ENCODE measurements at places on chromosomes 5 and 9.

GRCh38 chr9:96510258-96510657 is 60.3 kb downstream of the HABP4 start:
- DNase-seq = no peak

- no peak for DNase-seq
Measured at GRCh38 chr5:30890377-30890776, 303.1 kb upstream of the CDH6 start.

- no peak for DNase-seq
Measured at GRCh38 chr5:75672616-75673015, 44.6 kb downstream of the POC5 start.

DNA sequence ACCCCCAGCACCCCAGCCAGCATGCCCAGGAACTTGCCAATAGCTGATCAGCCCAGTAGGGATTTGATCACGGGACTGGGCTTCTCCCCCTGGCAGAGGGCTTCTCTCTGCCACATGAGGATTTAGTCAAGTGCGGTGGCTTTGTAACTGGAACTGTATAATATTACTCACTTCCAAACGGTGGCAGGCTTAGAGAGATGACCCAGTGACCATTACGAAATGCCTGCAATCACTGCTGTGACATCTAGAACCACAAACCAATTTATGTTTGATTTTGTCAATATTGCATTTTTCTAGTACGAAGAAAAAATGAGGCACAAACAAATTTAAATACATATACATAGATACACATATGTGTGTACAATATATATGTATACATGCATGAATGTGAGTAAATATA is 192.1 kb downstream of the ERCC6L2 start:
- no peak for DNase-seq

- no peak for DNase-seq
Measured at GRCh38 chr5:173718469-173718868, 102.0 kb upstream of the BOD1 start.

- DNase-seq = no peak
Measured at GRCh38 chr5:13910201-13910600, 34.3 kb downstream of the DNAH5 start.

DNA sequence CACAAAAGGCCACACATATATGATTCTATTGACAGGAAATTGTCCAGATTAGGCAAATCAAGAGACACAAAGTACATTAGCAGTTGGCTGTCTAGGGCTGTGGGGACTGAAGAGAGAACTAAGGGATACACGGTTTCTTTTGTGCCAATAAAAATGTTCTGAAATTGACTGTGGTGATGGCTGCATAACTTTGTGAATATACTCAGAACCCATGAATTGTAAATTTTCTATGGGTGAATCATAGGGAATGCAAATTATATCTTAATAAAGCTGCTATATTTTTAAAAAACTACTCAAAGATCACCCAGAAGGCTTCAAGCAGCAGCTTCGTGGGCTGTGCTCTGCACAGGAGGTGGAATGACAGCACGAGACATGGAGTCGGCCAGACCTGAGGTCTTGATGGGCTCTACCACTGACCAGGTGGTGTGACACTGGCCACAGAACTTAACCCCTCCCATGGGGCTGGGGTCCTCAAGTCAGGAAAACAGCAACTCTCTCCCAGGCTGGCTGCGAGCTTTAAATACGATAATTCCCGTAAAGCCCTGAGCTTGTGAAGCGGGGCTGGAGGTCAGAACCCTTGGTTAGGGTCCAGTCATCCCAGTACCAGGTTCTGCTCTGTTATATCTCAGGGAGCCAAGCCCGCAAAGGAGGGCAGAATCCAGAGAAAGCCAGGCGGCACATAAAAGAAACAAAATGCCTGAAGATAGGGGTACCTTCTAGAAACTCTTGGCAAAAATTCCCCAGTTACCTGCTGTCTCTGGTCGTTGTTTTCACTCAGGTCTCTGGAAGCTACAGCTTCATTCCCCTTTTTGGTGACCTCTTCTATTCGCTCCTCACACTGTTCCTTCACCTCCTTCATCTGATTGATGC is 59.1 kb downstream of the GOLM1 start:
- DNase-seq = no peak

DNA sequence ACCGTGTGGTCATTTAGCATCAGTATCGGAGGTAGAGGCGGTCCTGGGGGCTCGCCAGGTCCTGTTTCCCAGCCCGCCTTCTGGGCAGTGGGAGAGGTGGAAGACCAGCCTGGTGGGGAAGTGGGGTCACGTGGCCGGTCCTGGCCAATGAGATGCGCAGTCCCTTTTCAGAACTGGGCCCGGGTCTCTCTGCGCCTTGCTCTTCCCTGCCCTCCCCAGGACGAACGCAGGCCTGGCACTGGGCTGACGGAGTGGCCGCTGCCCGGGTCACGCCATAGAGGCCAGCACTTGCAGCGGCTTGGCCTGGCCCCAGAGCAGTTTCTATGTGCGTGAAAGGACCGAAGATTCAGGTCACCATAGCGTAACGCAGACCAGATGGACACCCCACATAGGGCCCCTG is 97.6 kb downstream of the OLFM1 start:
- no peak for DNase-seq

GRCh38 chr5:149407323-149408251 is 28.5 kb upstream of the IL17B start:
- DNase-seq = no peak

DNA sequence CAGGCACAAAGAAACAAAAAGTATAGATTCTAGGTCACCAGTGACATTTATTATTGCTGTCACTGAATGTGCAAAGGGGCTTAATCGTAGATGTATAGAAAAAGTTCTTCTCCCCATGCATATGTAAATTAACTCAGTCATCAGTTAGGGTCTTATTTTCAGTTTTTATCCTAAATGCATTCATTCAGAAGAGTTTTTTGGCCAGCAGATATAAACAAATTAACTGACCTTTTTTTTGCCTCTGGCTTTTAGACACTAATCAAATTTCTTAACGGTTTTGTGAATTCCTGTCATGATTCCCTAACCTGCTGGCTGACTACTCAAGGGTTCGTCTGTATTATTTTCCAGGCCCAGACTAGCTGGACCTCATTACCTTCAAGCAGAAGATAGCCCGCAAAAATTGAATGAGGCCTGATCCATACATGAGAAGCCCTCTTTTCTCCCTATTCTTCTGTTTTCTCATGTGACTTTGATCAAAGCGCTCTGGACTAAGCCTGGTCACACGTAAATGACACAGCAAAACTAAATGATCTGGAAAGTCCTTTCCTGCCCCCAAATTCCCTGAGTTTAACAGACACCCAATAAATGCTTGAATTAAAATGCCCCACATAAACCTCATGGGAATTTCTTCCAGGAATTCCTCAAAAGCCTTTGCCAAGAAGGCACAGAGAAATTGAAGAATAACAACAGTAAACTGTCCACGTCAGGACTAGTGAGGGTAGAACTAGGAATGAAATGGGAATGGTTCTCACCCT is 83.7 kb downstream of the MYO10 start:
- no peak for DNase-seq

GRCh38 chr9:127307802-127308201 is 43.2 kb downstream of the GARNL3 start:
- DNase-seq = no peak

DNA sequence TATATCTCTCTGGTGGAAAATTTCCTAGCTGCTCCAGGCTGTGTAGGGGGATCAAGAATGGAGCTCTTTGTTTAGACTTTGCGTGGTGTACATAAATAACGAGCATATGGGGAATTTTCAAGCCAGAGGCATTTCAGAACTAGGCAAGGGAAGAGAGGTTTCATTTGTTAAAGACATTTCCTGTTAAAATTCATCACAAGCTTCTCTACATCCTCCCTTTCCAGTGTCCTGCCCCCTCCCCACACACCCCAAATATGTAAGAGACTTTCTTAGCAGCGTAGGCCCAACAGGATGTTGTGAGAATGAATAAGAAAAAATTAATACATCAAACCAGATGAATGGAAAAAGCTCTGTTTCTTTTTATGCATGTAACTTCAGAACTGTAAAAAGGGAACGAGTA is 150.3 kb downstream of the GPBP1 start:
- DNase-seq = no peak

DNA sequence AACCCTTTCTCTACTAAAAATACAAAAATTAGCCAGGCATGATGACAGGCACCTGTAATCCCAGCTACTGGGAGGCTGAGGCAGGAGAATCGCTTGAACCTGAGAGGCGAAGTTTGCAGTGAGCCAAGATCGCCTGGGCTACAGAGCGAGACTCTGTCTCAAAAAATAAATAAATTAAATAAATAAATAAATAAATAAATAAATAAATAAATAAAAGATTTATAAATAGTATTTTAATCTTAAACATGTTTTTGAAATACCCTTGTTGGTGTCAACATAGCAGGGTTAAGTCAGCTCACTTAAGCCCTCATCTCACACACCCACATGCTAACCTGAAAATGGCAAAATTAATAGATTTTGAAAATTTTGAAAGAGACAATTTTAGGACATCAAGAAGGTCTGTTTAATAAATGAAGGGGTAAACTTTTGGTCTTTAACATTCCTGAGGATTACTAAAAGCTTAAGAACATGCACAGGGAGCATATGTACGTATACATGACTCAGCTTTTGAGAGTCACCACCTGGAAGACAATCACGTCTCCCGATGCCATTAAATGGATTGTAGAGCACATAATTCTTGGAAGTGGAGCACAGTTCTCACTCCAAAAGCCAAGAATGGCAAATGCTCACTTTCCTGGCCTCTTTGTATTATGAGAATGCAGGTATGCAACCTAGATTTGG is 202.5 kb downstream of the GDNF start:
- no peak for DNase-seq

DNA sequence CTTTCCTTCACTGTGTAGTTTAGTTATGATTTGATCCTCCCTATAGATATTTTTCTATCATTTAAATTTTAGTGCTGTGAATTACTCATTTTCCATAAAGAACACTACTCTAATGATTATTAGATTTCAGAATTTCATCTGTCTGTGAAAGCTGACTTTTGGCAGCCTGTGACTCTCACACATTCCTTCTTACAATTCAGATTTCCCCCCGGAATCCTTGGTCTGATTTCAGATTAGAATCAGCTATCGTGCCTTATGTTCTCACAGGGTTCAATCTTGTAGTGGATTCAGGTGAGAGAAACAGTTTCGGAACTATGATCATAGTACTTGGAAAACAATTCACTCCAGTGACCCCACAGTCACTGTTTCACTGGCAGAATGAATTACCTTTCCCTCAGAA is 26.2 kb downstream of the ZNF474 start:
- DNase-seq = no peak

Measured in stimulated activated CD8-positive, alpha-beta memory T cell treated with anti-CD3 and anti-CD28 coated beads, Interleukin-15, amount 100 ng/mL, for 1 hour (primary cell).